Activated CD4-positive, alpha-beta T cell treated with anti-CD3 and anti-CD28 coated beads for 36 hours (primary cell): ENCODE measurements at places on chromosomes 7 and 10.

- DNase-seq = no peak
Measured at GRCh38 chr7:47087866-47088265, 494.0 kb downstream of the TNS3 start.

DNA sequence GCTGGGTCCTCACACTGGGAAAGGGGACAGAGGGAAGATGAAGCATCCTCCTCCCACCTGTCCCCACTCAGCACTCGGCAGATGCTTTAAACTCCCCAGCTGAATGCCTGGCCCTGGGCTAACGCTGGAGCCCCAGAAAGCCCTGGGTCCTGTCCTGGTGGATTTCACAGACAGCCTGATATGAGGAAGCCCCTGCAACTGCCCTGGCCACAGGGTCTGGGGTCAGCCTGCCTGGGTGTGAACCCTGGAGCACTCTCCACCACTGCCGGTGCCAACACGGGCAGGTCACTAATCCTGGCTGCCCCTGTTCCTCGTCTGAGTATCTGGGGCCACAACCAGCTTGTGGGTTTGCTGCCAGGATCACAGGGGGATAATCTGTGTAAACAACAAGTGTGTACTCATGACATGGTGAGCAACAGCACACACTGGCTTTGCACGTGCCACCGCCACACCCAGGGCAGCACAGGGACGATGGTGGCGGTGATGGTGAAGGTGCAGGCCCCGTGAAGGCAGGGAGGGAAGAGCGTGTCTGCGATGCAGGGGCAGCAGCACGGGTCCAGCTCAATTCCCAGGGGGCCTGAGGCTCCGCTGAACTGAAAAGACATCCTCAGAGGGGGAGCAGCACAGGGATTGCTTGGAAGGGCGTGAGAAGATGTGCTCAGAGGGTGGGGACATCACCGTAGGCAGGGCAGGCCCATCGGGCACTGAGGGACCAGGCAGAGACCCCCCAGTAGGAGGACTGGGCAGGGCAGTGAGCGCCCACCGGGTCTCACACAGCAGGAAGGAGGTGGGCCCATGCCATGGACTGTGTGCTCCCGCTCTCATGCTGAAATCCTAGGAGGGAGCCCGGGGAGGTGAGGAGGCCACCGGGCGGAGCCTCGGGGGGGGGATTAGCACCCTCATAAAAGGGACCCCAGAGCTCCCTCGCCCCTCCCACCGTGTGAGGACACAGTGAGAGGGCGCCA lies 238.7 kb downstream of the MAD1L1 start:
- no peak for DNase-seq

DNA sequence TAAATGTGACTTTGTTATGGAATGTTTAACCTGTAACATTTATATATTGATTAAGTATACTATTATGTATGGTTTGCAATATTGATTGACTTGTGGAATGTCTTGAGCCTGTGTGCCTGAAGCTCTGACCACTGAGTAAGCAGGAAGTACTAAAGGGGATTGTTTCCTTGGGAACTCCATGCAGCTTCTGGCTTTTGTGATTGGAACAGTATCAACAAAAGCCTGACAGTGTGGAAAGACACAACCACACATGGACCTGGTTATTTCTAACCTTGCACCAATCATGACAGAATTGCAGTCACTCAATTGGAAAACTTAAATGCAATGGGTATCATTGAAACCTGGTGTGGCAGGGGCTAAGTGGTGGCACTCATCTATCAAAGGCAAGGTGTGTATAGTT lies 45.5 kb upstream of the PIK3CG start:
- DNase-seq = no peak

- DNase-seq = no peak
Measured at GRCh38 chr10:15642095-15642494, 77.6 kb downstream of the ITGA8 start.

DNA sequence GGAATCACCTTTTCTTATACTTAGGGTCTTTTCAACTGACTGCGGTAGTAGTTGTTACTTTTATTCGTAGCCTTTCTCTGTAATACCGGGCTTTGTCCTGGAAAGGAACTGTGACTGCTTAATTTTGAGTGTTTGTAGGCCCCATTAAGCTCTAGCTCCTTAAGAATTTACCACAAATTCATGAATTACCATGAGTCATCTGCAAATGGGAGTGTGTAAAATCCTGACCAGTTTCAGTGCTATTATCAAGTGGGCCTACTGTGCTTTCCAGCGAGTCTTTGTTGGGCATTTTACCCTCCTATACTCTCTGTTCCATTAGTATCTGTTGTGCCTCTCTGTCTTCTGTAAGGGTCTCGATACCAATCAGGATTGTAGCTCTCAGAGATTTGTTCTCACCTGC lies 49.7 kb downstream of the ZMYND11 start:
- DNase-seq = no peak

DNA sequence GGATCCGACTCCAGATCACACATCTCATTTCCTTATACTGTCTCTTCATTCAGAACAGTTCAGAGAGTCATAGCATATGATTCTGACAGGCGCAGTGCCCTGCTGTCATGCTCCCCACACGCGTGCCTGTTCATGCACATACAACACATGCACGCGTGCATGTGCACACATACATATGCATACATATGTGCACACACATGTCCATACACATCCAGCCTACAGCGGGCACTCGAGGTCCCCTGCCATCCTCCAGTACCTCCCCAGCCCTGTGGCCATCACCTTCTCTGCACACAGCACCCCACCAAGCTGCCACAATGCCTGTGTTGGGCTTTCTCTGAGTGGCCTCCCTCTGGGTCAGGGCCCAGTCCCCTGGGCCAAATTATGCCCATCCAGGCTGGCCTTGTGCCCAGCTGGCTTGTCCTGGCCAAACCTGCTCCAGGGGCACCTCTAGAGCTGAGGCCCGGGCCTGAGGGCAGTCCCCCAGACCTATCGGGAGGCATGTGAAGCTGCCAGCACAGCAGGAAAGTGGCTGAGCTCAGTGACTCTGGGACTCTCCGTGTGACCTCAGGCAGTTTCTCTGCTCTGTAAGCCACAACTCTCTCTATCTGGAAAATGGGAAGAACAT lies 49.4 kb upstream of the RET start:
- no peak for DNase-seq

GRCh38 chr10:48768926-48769325 lies 84.3 kb downstream of the WDFY4 start:
- DNase-seq = no peak

- no peak for DNase-seq
Measured at GRCh38 chr7:138352570-138353461, 107.2 kb upstream of the TRIM24 start.

DNA sequence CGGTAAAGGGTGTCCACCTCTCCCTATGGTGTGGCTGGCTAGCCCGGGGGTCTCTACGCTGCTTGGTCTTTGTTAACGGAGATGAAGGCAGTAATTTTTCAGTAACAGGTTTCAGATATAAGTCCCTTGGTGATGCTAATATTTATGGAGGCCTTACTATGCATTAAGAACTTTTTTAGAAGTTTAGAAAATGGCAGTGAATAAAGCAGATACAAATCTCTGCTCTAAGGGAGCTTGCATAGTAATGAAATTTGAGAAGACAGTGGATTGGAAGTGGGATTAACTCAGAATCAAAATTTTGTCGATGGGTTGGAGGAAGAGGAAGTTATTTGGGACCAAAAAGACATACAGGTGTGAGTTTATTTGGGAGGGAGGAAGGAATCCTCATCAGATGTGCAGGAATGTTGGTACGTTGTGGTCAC lies 445 bp downstream of the SSBP1 start:
- no peak for DNase-seq

GRCh38 chr10:93268021-93268420 lies 194.3 kb downstream of the CYP26A1 start:
- no peak for DNase-seq

DNA sequence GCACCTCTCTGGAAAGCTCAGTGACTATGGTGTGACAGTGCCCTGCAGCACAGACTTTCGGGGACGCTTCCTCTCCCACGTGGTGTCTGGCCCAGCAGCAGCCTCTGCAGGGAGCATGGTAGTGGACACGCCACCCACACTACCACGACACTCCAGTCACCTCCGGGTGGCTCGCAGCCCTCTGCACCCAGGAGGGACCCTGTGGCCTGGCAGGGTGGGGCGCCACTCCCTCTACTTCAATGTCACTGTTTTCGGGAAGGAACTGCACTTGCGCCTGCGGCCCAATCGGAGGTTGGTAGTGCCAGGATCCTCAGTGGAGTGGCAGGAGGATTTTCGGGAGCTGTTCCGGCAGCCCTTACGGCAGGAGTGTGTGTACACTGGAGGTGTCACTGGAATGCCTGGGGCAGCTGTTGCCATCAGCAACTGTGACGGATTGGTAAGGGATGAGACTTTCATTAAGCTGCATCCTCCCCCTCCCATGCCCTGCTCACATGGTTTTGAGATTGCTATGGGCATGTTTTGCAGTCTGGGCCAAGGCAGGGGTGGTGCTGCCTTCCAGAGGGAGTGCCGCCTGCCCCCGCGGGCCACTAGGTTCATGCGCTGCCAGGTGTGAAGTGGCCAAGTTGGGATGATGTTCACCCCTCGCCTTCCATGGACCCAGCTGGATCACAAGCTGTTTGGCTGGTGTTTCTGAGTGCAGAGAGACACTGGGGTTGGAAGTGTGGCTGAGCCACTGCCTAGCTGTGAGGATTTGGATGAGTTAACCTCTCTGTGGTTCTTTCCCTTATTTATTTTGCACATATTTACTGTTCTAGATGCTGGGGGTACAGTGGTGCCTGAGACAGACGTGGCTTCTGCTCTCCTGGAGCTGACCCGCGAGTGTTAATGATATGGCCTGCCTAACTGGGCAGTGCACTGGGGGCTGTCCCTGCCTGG lies 2.5 kb downstream of the ADAMTS14 start:
- no peak for DNase-seq

GRCh38 chr7:36129048-36129534 lies 24.0 kb upstream of the EEPD1 start:
- DNase-seq = no peak

DNA sequence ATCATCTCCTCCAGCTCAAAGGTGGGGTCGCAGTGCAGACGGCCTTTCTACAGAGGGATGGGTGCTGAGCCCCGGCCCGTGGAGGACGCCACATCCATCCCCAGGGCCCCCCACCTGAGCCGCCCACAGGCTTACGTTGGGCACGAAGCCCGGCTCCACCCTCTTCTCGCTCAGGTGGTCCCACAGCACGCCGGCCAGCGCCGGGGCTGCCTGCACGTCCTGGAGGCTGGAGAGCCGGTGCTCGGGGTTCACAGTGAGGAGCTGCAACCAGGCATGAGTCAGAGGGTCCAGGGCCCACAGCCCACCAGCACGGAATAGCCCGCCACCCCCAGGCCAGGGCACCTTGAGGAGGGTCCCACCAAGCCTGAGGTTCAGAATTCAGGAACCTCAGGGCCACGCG lies 36.0 kb downstream of the DPYSL4 start:
- no peak for DNase-seq

DNA sequence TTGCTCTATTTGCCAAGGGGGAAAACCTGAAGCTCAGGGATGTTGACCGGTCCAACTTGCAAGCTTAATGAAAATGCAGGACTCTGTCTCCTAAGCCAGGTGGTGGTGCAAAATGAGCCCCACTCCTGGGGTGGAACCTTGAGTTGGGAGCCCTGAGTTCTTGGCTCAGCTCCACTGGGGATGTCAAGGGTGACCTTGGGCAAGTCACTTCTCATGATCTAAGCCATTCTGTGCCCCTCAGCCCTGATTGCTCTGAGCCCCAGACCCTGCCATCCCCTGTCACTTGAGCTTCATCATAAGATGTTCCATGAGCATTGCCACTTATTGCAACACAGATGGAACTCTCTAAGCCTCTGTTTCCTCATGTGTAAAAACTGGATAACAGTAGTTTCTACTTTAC lies 33.9 kb downstream of the MYL10 start:
- DNase-seq = no peak
